ENCODE measurements at places on chromosomes 1 and 21. TPM values are rescaled to one million over a fixed set of nuclear protein-coding genes. Genes with fewer than 3 reads are reported as not detected.

The FNBP1L gene
- polyA plus RNA-seq = 17.8 TPM

DNA sequence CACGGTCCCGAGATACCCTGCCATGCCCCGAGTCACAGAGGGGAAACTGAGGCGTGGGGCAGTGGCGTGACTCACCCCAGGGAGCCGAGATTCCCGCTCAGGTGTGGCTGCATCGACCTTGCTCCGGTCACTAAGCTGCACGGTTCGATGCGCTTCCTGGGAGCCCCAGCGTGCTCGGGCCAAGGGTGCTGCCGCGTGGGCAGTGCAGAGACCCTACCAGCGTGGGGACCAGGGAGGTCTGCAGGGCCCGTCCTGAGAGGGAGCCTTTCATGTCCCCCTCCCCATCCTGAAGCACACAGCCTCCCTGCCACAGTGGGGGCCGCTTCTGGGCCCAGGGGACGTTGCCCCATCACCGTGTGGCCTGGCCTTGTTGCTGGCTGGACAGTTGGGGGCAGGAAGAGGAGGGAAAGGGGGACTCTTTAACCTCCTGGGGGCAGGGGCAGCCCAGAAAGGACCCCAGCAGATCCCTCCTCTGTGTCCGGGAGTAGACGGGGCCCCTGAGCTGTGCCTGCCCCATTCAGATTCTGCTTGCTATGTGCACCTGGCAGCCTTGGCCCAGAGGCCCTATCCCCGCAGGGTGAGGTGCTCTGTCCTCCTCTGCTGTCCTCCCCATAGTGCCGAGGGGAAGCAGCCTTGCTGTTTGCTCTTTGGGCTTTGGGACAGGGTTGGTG is 52.3 kb downstream of the COL18A1 start:
- DNase-seq = no peak

The GPA33 gene
- polyA plus RNA-seq = not detected

- no peak for DNase-seq
Measured at GRCh38 chr1:177017287-177017852, 147.1 kb downstream of the ASTN1 start.

DNA sequence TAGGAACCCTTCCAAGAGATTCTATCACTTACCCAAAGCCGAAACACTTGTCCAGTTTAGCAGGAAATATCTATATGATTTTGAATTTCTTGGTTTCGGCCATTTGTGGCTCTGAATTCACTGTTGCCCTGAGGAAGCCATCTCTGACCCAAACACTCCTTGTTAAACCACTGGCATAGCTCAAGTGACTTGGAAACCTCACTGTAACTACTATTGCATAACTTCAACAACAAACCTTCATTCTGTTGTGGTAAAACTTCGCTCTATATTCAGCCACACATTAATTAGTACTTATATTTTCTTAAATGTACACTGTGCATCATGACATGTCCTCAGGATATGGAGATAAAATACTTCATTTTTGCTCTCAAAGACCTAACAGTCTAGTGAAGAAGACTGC is 63.2 kb downstream of the ST6GALNAC3 start:
- no peak for DNase-seq

The OR2M2 gene
- polyA plus RNA-seq = not detected
